ENCODE measurements at places on chromosomes 7 and 10. TPM values are rescaled to one million over a fixed set of nuclear protein-coding genes. Genes with fewer than 3 reads are reported as not detected.

DNA sequence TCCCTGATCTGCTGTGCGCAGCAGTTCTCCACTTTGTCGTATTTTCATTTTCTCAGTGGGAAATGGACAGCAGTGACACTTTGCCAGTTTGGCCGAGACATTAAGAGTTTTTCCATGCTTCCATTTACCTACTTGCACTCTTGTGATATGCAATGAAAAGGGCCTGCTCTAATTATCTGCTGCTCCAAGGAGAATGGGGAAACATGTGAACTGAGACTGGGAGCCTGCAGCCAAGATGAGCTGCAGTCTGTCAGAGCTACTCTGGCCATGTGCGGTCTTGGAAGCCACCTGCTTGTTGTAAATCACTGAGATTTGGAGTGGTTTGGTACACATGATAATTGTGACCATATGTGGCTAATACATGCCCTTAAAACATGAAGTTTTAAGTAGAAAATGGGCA is 586.6 kb upstream of the POT1 start:
- DNase-seq, result peak; percentile 31

DNA sequence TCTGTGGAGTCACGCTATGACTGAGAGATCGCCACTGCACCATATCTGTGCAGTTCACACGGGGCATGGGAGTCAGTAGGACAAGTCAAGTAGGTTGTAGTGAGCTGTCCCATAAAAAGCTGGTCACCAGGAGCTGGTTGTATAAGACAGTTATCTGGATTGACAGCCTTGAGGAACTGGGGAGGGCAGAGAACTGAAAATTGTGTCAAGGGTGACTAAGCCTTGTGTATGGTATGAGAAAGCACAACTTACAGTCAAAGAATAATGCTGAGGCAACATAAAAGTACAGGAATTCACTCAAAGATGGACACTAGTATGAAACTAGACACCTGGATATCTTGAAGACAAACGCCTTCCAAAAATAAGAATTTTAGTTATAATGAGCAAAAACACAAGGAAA is 564.9 kb downstream of the POM121L12 start:
- DNase-seq, result no peak

Gene CXCL12
- polyA plus RNA-seq, result 11.5 TPM

DNA sequence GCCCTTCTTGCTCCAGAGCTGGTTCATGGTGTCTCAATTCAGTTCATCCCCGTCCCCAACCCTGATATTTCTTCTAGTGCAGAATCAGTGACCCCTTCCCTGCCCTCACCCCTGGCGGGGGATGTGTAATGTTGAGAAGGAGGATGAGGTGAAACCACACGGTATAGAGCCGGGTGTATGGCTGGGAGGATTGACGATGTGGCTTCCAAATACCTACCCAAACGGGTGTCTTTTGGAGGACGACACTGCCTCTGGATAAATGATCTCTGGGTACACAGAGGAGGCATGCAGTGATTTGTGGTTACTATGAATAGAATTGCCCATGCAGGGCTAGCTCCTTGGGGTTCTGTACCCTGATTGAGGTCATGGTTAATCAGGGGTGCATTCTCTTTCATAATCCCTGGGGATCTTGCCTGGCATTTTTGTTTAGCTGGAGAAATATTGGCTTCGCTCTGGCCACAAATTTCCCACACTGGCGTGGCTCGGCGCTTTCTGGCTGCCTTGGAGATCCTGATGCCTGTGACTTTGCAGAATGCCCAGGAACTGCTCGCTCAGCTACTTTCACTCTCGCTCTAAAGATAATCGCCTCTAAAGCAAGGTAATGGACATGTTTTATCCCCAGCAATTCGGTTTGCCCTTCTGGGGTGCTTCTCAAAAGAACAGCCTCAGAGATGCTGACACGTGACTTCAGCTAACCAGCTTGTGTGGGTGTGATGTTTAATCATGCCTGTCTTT is 89.2 kb downstream of the RBM20 start:
- peak; percentile 22 for DNase-seq

- DNase-seq, result no peak
These were observed 485.1 kb downstream of the SEMA3D start for GRCh38 chr7:84701524-84702306.

GRCh38 chr10:77264107-77264506 is 373.5 kb downstream of the KCNMA1 start:
- DNase-seq, result no peak

DNA sequence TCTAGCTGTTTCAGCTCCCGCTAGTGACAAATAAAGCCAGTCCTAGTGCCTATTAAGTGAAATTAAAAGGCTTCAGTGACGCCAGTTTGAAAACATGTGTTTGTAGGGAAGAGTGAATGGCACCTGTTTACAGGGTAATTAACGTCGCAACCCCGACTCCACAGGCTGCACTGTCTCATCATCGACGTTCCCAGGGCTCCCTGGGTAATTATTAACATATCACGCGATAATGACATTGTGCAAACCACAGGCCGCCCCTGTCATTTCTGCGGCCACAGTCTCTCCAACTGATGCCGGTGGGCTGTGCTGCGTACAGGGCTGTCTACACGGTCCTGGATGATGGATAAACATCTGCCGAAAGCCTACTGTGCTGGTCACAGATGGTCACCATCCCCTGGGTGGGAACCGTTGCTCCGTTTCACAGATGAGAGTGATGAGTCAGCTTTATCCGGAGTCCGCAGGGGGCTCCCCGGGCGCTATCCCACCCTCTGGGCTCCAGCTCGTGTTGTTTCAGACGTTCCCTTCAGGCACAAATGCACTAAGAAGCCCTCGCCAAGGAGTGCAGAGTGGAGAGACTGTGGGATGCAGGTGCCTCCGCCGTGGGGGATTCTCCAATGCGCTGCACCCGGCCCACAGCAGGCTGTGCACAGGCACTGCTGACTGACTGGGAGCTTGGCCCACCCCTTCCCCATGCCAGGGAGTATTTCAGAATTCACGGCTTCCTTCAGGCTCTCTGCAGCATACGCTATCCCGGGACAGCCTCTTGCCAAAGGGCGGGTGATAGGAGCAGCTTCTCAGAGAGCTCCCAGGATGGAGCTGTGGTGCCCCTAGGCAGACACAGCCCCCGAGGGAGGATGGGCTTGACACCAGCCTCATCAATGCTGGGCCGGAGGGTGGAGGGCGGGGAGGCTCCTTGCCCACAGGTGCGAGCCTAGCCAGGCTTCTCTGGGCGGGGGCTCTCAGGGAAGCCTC is 491.8 kb upstream of the FOXK1 start:
- DNase-seq, result peak; percentile 46

GRCh38 chr10:27699776-27700175 is 45.8 kb downstream of the MKX start:
- peak; percentile 34 for DNase-seq

GRCh38 chr7:143013893-143014292 is 13.0 kb downstream of the OR9A2 start:
- no peak for DNase-seq

GRCh38 chr7:19213746-19214145 is 68.5 kb upstream of the FERD3L start:
- DNase-seq, result no peak

DNA sequence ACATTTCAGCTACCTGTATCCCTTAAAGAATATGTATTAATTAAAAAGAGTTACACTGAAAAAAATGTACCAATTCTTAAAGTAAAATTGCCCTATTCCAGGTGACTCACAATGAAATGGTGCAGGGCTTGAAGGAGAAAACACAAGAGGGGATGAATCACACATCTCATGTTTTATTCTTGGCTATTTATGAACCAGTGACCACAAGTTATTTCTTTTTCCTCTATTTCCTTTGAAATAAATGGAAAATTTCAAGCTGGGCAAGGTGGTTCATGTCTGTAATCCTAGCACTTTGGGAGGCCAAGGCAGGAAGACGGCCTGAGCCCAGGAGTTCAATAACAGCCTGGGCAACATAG is 106.8 kb downstream of the UBE2H start:
- DNase-seq, result no peak

DNA sequence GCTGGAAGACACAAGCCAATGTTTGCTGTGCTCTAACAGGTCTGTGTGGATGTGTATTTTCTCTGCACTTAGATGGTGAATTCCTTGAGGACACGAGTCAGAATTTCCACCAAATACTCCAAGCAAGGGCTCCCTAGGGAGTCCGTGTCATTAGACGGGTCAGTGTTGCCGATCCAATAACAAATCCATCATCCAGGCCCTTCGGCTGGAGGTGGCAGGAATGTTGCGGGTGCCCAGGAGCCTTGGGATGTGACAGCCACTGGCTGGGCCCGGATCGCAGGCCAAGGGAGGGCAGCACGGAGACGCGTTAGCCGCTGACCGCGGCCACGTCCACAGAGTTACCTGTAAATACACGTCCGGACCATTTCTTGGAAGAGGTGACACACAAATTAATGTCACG is 186.8 kb downstream of the WDR37 start:
- no peak for DNase-seq

- DNase-seq, result no peak
These were observed 155.8 kb downstream of the NRF1 start for GRCh38 chr7:129767120-129768015.
